ENCODE measurements at places on chromosomes 7 and 10.

DNA sequence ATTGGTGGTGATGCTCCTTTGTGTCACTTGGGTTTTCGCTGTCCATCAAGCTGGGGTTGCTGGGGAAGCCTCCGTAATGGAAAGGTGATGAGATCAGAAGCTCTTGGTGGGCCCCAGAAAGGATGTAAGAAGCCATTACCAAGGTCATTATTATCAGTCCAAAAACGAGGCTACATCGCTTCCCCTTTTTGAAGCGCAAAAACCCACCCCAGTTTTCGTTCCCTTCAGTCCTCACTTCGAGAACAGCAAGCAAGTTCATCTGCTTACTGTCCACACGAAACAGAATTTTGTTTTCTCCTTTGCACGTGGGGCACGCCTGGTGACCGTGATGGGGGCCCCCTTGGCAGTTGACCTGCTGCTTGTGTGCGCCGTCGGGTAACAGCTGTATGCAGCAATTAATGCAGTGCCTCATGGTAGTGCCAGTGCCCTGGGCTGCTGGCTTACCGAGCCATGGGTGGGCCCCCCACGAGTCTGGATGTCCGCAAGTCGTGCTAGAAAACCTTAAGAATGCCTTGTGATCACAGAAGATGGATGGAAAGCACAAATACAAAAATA lies 47.5 kb downstream of the CHST15 start:
- no peak for DNase-seq

DNA sequence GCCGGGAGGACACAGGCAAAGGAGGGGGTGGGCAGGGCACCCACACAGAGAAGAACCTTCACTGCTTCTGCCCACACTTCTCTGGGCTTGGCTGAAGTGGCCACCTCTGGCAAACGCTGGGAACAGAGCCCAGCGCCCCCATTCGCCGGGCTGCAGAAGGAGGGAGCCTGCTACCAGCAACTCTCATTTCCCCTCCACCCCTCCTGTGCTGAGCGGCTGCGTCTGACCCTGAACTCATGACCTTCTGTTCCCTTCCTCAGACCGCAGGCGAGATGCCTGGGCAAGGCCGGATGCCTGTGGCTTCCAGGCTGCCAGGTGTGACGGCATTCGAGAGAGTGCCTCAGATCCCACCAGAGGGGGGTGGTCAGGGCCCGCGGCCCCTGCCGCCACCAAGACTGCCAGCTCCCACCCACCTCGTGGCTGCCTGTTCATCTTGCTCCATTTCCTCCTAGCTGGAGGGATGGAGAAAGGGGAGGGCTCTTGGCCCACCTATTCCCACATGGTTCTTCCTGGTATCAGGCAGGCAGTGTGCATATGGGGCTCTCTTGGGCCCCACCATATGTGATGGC lies 19.8 kb downstream of the DNAJB12 start:
- peak; percentile 95 for DNase-seq

DNA sequence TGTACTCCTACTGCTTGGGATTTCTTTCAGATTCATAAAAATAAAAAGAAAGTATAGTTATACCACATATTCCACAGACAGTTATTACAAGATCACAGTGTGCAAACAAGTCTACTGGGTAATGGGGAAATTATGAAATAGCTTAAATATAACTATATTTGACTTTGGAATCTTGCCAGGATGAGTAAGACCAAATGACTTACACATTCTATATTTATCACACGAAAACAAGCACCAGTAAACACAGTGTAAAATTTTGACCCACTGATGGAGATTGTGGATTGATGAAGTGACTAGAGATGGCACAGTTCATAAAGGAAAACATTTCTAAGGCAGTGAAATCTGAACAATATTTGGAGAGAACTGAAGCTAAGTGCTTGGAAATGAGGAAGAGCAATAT lies 339.7 kb downstream of the THSD7A start:
- no peak for DNase-seq

GRCh38 chr7:51154201-51154600 lies 162.4 kb downstream of the COBL start:
- no peak for DNase-seq

- DNase-seq: no peak
These were observed 8.0 kb downstream of the CDH23 start for GRCh38 chr10:71404503-71405295.

DNA sequence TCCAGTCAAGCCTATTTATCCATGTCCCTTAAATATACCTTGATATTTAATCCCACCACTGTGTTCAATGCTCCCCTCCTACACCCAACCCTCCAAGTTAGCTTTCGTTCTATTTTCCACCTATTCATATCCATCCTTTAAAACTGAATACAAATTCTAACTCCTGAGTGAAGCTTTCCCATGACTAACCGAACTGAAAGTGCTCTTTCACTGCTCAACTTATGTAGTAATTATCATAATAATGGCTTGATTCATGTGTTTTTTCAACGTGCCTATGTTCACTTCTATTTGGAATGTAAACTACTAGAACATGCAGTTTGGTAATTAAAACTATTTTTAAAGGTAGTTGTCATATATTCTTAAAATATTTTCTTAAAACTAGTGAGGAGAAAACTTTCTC lies 58.0 kb downstream of the NDUFB2 start:
- DNase-seq: no peak

DNA sequence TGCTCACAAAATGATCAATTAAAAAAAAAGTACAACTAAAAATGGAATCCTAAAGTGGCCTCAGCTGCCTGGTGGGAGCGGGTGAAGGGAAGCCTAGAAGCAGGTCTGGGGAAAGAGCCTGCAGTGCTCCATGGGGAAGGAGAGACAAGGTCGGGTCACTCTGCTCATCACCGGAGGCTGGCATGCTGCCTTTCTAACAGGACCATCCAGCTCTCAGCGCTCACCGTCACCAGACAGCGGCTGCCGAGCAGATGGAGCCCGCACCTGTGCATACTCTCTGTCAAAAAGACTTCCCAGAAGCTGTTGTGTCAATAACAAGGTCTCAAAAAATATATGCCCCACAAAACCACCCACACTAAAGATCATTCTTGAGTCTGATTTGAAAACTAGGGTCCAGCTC lies 112.8 kb downstream of the BAMBI start:
- DNase-seq: no peak

DNA sequence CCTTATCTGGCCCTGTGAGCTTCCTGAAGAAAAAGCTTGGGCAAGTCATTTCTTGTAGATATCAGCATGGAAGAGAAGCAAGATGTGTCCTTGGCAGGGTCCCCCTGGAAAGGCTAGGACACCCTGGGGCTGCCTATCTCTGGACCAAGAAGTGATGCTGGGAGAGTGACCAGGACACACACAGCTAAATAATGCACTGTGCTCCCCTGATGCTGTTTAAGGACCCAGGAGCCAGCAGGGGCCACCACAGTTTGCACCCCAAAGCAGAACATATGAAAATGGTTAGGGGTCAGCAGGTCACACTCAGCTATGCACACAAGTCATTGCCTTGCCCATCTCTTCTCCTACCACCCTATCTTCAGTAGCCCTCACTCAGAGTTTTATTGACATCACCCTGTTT lies 47.9 kb upstream of the GPR26 start:
- DNase-seq: no peak

DNA sequence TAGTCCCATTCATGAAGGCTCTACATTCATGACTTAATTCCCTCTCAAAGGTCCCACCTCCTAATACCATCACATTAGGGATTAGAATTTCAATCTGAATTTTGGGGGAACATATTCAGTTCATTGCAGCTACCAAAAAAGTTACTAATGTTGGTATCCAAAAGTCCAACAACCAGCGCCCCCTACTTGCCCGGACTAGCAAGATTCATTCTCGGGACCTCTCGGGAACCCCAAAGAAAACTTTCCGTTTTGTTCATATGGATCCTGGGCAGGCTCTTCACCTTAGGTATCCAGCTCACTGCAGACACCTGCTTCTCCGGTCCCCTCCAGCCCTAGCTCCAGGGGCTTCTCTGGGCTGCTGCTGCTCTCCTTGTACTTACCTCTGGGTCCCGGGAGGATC lies 8.9 kb upstream of the GRK5 start:
- no peak for DNase-seq

DNA sequence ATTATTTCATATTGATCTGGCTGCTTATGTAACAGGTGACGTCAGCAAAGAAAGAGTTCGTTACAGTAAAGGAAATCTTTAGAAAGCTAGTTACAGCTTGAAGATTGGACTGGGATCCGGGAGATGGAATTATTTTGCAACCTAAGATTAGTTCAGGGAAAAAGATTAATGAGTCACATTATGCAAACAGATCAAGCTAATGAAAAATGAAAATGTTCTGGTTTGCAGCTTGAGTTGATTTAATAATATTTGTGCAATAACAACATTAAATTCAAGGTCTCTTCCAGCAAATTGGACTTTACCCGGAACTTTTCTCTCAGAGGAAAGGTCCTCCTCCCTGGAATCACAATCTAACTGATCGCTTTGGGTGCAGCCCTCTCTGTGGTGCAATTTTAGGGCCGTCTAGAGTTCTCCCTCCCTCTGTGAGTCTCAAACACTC lies 119.5 kb downstream of the OTUD1 start:
- DNase-seq: peak; percentile 15

DNA sequence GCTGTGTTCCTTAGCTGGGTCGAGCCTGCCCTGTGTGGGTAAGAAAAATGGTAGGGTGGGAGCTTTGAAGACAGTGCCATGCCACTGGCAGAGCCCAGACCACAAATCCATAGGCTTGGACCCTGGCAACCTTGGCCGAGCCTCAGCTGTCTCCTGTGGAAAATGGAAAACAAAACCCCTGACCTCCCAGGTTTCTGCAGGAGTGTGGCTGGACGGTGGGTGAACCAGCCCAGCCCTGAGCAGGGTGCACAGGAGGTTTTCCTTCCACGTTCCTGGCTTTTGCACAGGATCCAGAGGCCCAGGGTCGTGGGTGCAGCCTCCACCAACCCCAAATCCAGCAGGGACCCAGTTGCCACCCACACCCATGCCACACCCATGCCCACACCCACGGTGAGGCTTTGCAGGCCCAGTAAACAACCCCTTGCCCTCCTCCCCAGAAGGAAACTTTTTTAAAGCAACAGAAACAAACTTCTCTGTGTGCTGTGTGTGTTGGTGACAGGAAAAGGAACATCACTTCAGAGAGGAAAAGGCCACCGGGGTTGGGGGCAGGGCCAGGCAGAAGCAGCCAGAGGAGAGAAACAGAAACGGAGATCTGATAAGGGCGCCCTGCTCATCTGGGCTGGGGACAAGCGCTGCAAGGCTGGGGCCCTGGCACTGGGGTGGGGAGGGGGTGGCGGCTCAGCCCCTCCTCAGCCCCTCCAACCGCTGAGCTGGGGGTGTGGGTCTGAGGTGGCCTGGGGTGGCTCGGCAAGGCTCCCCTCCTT lies 20.7 kb upstream of the ZMIZ1 start:
- no peak for DNase-seq
